Activated T-cell treated with anti-CD3 and anti-CD28 coated beads, Interleukin-2, amount 50 U/mL, for 24 hours (primary cell): ENCODE measurements at places on chromosomes 1 and 21.

DNA sequence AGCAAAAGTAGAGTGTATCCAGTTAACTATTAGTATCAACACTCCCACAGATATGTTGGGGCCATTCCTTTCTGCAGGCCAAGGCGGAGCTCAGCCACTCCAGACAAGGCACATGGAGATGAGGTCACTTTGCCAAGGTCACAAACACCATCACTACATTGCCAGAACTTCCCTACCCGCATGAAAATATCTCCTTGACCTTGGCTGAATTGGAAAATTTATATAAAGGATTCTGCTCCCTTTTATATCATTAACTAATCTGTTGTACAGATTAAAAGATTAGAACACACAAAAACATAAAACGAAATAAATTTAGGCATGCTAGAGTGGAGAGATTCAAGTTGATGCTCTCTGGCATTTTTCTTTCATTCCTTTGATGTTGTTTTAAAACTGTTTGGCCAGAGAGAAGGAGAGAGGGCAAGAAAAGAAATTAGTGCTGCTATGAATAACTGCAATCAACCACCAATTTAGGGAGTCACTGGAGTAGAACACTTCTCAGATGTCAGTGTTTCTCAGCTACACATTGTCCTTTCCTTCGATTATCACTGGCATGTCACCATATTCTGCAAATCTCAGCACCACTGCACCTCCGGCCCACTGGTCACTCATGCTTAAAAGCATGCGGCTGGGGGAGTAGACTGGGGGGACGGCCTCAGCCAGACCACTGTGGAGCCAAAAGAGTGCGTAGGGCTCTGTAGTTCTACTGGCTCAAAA lies 78.7 kb upstream of the ATP1B1 start:
- no peak for DNase-seq

DNA sequence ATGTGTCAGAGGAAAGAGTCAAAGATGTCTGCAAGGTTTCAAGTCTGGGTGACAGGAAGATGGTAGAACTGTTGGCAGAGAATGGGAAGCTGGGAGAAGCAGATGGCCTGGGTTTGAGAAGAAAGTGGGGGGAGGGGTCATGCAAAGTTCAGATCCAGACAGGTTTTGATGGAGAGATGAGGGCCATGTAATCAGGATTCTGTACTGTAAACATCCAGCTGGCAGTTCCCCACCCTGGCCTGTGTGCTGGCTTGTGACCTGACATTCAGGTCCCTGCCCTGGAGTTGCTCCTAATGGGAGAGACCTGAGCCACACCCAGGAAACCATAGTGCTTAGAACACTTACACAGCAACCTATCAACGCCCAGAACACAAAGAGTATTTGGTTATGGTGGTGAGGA lies 15.6 kb upstream of the ETV3 start:
- DNase-seq: no peak

DNA sequence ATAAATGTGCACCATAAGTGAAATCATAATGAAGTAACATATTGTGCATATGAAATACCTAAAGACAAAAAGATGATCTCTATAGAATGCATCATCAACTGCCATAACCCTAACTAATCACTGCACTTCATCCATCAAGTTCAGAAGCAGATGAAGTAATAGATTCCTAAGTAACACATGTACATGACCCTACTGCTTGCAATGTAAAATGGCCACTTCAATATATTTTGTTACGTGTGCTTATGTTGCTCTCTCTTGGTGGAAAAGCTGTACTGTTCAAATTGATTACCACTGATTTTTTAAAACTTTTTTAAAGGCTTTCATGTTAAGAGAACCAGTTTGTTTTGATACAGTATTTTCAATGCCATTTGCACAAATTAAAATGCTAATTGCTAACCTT lies 141.8 kb downstream of the TTLL7 start:
- DNase-seq: no peak

DNA sequence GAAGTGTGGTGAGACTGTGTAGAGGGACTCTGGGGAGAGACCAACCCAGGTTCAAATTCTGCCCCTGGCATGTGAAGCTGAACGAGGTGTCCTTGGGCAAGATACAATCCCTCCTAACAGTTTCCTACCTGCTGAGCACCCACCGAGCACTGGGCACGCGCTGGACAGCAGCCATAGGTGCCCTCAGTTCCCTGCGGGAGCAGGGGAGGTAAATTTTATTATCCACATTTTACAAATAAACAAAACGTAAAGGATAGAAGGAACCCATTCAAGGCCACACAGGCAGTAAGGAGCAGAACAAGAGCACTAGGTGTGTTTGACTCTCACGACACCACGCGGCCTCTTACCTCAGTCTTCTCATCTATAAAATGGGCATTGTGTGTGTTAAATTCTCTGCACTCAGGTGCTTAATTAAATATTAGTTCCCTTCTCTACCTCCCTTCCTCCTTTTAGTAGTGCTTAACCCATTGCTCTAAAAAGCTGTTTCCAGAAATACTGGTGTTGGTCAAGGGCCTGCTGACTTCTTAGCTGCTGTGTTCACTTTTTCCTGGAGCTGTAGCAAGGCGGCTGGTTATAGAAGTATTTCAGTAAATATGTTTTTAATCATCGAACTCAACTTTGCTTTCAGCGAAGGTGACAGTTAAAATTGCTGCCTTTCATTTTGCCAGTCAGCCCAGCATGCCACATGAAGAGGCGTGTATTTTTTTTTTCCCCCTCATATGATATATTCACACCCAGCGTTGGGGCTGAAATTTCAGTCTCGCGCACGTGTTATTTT lies 41.6 kb downstream of the PGBD5 start:
- no peak for DNase-seq

DNA sequence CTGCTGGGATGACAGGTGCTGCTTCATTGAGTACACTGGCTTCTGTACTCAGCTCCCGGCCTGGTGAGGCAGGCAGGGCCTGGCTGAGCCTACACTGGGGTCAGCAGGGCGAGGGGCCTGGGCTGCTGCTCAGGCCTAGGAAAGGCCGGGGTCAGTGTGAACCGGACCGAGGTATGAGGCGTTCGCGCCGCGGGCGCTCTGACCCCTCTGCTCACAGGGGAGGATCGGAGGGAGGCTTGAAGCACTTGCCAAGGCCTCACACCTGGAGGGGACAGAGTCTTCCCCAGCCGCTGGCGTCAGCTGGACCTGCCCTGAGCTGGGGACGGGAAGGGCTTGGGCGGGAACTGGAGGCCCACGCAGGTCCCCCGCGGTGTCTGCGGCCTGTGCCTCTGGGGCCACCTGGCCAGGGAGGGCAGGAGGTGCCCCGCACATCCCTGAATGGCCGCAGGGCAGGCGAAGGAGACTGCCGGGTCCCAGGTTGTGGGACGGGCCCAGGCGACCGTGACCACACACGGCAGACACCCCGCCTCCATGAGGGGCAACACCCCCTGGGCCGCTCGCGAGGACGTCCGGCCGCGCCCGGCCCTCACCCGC lies 466 bp downstream of the PEX10 start:
- no peak for DNase-seq

DNA sequence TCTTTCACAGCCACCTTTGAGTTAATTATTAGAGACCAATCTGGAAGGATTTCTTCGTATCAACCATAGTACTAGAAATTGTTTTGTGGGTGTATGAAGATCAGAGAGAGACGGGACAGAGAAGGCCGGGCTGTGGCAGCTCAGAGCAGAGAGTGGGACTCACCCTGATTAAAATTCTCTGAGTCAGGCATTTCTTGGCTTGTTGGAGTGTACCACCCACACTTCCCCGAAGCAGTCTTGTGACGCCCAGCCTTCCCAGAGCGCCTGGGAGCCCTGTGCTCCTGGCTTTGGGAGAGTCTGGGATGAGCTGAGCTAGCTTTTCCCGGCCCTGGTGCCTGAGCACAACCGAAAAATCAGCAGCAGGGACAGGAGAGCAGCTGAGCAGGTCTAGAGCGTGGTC lies 19.4 kb downstream of the PLEKHM2 start:
- DNase-seq: no peak

DNA sequence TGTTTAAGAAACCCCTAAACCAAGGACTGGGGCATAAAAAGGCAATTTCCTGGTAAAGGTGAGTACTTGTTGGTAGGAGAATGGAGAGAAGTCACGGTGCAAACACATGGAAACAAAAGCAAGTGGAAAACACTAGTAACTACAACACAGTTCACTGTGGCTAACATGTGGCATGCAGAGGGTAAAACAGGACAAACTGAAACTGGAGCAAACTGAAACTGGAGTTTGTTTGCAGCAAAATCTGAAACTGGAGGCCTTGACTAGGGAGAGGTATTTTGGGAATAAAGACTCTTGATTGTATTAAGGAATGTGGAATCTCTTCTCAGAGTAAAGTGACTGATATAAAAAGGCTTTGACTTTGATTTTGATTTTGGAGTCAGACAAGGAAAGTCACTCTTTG lies 376.3 kb upstream of the PRMT6 start:
- no peak for DNase-seq

GRCh38 chr1:85363521-85363920 lies 87.1 kb upstream of the BCL10 start:
- no peak for DNase-seq
